Stimulated activated CD4-positive, alpha-beta T cell treated with anti-CD3 and anti-CD28 coated beads, Interleukin-4, amount 100 ng/mL, for 24 hours (primary cell): ENCODE measurements at places on chromosomes 3 and 15.

GRCh38 chr3:35900079-35900478 is 260.8 kb downstream of the ARPP21 start:
- no peak for DNase-seq

DNA sequence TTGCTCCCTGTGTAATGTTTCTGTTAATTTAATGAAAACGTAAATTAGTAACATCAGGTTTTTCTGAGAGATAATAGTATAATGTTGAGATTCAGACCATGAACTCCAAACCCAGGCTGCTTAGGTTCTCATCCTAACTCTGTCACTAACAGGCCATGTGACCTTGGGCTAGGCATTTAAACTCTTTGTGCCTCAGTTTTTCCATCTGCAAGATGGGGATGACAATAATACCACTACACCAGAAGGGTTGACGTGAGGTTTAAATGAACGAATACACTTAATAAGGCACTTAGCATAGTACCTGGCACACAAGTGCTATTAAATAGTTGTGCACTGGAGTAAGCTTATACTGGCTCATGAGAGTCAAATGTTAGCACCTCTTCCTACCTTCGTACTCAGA is 370.8 kb downstream of the MAGI1 start:
- no peak for DNase-seq

GRCh38 chr3:78277801-78278200 is 1237.9 kb downstream of the ROBO2 start:
- DNase-seq = no peak

- no peak for DNase-seq
Observed at GRCh38 chr15:34795267-34796081, at the start of gene ACTC1. TSS of gene ACTC1 (minus strand) at chr15:34795549. CDS start at chr15:34794808, 741 bp downstream.

- DNase-seq = no peak
Observed at GRCh38 chr3:14463330-14464140, 61.1 kb downstream of the SLC6A6 start.
